Activated T-helper 1 cell treated with Interleukin-2 at 50 U/mL for 16 hours (primary cell): ENCODE measurements at places on chromosomes 4 and X.
A peak's percentile ranks its signal among the peaks of the same experiment; 100 is the strongest.

DNA sequence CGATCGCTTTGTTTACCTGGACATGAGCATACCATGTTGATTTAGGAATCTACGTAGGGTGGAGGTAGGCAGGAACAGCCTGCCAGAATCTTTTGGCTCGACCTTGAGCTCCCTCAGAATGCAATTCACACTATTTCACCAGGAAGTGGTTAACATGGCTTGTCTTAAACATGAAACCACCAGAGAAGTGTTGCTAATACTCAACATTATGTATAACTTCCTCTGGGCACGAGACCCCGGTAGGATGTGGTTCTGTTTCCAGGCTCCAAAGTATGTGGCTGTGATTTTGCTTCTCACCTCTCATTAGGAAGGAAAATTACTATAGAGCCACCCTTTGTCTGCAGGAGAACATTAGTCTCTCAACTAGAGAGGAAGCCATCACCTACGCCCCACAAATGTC is 59.0 kb upstream of the VCX3B start:
- no peak for DNase-seq

DNA sequence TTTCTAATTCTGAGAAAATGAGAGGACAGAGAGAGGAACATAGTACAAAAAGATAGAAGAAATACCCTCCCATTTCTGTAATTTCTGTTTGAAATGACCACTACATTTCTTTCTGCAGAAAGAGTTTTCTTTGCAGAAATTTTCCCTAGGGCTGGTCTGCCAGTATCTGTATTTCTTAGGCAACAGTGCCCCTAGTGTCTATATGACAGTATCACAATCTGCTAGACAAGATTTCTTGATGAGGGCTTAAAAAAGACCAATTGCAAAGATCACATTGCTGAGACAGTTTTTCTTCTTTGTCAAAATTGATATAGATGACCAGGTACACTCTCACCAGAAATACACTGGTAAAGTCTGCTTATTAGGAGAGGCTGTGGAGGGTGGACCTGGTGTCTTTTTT is 81.0 kb upstream of the ZDHHC15 start:
- no peak for DNase-seq

DNA sequence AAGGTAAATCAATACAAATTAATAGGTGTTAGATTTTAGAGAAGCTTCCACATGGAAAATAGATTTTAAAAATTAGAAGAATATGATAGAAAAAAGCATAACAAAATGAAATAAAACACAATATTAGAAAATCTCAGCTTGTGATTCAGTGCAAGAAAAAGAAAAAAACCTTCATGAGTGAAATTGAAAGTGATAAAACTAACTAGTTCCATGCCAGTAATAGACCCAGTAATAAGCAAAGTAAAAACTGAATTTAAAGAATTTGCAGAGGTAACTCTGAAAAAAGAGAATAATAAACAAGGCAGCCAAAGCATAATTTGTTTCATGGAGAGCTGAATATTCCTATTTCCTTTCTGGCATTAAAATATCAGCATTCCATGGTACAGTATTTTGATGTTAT is 174.3 kb upstream of the TENM3 start:
- no peak for DNase-seq

DNA sequence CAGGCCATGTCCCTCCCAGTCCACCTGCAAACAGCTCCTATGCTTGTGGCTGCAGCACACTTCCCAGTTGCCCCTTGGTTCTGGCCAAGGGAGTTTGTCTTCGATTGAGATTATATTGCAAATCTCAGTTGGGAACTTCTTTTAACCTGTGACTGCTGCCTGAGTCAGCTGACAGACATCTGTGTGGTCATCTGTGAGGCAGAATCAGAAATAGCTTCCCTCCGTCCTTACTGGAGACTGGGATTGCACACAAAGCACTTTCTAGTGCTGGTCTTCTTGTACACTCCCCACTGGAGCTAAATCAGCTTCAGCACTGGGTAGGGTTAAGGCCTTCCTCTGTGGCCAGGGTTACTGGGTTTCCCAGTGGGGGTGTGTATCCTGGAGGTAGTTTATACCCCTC is 34.3 kb downstream of the ZNF330 start:
- DNase-seq = no peak

DNA sequence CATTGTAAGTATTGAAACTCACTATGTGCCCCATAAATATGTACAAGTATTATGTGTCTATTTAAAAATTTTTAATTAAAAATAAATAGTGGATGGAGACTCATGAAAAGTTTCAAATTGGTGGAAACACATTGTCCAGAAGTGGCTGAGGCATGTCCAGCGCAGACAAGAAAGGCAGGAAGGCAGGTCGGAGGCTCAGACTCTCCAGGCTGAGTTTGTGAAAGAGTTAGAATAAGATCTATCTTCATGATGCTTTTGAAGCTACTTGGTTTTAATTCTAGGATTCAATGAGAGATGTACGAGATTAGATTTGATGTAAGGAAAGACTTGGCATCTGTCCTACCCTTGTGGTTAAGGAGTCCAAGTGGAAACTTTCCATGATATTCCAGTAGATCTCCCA is 19.8 kb downstream of the PNMA6F start:
- no peak for DNase-seq

- no peak for DNase-seq
These were observed 43.1 kb downstream of the RAPGEF2 start for GRCh38 chr4:159145992-159146330.

GRCh38 chrX:30821116-30821515 is 67.9 kb downstream of the TAB3 start:
- DNase-seq = no peak

- DNase-seq = no peak
These were observed 28.2 kb upstream of the ATRX start for GRCh38 chrX:77814210-77814609.

DNA sequence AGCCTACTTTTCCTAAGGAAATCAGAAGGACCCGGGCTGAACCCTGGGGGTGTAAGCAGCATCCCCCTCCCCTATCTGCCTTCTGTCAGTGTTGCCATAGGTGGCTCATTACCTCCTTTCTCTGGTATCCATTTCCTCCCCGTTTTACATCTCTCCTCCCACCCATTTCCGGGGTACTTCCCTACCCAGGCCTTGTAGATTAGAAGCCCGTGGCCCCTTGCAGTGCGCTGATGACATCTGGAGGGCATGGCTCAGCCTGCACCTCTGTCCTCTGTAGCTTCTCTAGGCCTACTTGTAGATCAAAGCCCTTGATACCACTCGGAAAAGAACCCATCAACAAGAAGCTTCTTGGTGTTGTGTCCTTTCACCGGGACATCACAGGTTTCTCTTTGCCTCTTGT is 71.8 kb downstream of the NBDY start:
- DNase-seq = peak; percentile 20
